AG20443 (cell line): ENCODE measurements at places on chromosomes 1 and 21.

DNA sequence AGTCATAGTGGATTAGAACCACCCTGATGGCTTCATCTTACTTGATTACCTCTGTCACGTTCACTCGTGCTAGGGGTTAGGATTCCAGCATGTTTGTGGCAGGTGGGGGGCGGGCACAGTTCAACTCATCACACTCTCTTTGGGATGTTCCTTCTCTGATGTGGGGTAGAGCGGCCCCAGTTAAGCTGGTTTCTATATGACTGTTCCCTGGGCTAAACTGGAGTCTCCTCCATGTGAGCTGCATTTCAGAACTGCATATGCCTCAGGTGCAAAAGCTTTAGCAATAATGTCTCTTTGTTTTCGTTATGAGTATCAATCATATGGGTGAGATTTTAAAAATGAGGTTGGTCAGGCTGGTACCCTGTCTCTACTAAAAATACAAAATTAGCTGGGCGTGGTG lies 393.2 kb downstream of the RPS6KC1 start:
- DNase-seq = no peak

DNA sequence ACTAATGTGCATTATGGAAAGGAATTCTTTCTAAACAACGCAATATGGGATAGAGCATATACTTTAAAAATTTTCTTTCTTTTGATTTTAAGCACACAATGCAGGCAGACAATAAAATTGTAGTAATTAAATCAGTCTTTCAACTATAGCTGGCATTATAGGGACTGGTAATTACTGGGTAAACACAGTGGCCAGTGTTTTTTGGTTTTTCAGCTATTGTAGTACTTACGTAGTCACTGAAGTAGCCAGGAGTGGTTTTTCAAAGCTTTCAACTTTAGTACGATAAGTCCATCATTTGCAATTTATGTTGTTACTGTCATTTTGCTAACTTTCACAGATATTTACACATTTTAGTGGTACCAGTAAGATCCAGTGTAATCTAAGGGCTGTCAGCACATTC lies 50.6 kb downstream of the RAB3GAP2 start:
- no peak for DNase-seq

GRCh38 chr1:193434319-193434718 lies 247.9 kb upstream of the B3GALT2 start:
- DNase-seq = peak; percentile 10

DNA sequence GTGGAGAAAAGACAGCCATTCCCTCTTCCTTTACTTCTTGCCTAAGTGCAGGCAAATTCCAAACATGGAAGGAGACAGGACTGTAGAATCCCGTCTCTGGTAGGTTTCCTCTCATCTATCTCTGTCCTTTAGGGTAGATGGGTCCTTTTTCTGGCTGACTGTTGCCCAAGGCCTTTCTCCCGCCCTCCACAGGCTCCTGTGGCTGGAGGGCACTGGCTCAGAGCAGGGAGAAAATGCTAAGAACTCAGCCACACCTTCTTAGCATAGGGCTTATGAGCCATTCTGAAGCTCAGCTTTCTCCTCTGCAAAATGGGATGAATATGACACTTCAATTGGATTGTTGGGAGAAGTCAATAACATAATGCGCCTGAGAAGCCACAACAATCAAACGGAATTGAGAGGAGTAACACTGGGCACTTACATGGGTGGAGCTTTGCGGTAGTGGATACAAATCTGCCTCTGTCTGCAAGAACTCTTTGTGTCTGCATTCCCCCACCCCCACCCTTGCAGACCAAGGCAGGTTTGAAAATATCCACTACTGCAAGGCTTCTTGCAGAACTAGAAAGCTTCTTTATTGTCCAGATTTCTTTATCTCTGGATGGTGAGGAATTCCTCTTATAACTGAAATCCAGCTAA lies 94.7 kb downstream of the CSMD2 start:
- DNase-seq = no peak

DNA sequence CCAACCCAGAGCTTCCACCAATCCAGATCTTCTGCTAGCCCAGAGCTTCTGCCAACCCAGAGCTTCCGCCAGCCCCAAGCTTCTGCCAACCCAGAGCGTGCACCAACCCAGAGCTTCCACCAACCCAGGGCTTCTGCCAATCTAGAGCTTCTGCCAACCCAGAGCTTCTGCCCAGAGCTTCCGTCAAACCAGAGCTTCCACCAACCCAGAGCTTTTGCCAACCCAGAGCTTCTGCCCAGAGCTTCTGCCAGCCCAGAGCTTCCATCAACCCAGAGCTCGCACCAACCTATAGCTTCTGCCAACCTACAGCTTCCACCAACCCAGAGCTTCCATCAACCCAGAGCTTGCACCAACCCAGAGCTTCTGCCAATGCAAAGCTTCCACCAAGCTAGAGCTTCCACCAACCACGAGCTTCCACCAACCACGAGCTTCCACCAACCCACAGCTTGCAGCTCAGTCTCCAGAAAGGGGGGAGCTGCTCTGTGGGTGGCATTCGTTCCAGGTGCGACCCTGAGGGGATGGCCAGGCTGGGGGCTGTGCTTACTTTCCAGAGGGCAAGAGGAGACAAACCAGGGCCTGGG lies 23.8 kb downstream of the CRYAA start:
- DNase-seq = no peak

DNA sequence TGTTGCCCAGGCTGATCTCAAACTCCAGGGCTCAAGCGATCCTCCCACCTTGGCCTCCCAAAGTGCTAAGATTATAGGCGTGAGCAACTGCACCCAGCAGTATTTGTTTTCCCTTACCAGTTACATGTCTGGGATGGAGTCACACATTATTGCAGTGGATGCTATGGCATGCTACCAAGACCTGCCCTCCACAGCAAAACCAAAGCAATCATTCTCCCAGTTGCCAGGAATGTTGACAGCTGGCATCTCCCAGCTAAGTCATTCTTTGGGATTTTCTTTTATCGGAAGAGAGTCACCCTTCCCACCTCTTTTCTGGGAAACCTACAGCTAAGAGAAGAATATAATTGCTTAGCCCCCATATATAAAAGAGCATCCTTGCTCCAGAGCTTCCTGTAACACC lies 49.4 kb upstream of the RGS7 start:
- no peak for DNase-seq

DNA sequence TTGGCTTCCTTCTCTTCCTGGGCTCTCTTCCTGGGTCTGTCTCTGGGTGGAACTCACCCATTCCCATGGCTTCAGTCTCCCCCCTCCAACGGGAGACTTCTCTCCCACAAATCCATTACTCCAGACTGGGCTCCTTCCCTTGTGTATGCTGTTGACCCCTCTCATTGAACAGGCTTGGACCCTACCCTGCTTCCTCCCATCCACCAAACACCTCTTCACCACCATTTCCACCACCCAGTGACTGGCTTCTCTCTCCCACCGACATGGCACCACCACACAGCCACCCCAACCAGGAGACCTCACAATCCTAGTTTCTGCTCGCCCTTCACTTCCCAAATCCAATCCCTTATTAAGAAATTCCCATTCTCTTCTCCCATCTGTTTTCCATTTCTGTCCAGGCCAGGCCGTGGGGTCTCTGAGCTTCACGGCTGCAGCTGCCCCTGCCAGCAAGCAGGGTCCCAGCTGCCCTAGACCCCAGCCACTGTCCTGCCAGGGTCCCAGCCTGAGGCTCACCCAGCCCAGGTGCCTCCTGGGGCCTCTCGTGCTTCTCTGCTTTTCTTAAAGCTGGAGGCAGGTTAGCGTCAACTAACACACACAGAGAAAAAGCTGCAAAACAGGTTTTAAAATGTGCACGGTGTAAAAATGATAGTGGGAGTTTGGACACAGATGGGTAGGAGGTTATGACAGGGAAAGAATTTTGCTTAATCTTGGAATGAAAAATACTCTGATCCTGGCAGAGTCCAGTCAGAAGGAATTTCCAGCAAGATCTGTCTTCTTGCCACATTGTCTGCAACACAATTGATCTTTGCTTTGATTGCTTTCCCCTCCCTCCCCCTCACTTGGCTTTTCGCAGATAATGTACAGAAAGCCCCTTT lies 383.8 kb upstream of the VAMP3 start:
- no peak for DNase-seq

DNA sequence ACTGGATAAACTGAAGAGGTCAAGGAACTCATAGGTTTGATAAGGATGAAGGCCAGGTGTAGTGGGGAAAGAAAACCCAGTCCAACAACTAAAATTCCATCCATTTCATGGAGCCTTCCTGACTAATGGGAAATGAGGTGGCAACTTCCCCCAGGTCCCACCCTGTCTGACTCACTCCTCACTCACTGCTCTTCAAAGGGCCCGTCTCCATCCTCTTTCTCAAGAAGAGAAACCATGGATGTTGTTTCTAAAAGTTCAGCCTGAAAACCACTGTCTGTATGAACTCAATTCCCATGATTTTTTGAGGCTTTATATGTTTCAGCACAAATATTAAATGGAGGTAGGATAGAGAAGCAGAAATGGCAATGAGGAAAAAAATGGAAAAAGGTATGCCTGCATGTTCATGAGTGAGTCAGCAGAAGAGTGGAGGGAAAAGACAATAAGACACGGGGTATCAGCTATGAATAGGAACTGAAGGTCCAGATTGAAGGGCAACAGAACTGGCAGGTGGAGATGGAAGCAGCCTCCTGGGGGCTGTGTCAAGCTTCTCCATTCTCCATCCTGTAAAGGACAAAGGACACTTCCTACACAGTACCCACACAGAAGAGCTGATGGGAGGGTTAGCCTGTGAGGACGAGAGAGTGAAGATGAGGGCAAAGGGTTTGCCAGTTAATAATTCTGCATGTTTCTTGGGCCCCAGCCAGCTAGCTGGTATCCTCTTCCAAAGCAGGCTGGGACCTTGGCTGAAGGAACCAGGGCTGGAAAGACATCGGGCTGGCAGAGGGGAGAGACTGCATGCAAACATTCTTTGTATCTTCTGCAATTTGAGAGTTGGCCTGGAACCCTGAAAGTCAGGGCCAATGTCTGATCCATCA lies 5.5 kb upstream of the ELOVL1 start:
- DNase-seq = peak; percentile 78

DNA sequence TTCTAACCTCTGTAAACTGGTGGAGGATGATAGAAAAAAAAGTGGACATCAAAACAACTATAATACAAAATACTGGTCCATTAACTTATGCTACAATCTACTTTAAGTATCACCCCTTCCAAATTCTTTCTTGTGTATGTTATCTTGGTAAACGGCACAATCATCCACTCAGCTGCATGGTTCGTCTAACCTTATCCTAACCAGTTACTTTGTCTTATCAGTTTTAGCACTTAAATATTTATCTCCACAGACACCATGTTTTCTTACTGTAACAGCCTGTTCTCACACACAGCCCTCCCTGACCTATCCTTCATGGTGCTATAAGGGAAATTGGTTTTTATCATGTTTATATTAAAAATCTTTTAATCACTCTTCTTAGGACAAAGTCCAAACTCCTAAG lies 157.2 kb downstream of the PTGER3 start:
- no peak for DNase-seq

DNA sequence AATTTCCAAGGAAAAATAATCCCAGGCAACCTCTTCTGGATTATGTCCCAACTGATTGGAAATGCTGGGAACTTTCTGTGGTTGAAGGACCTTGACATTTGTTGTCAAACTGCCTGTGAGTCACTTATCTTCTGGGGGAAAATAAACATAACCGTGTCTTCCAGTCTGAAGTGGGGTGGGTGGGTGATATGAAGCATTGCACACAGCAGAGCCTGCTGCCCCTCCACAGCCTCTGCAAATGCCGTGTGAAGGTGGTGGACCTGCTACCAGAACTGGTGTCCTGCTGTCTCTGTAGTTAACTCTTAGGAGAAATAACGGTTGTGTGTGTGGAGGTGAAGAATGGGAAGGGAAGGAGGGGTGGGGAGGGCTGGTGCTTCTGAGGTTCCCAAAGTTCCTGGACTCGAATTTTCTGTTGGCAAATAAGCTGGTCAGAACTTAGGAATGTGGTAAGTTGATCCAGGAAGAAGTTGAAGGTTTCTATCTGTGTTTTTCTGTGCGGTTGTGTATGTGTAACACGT lies 23.2 kb downstream of the GALNT2 start:
- peak; percentile 64 for DNase-seq

GRCh38 chr21:42444745-42445059 lies 41.0 kb downstream of the UBASH3A start:
- no peak for DNase-seq

DNA sequence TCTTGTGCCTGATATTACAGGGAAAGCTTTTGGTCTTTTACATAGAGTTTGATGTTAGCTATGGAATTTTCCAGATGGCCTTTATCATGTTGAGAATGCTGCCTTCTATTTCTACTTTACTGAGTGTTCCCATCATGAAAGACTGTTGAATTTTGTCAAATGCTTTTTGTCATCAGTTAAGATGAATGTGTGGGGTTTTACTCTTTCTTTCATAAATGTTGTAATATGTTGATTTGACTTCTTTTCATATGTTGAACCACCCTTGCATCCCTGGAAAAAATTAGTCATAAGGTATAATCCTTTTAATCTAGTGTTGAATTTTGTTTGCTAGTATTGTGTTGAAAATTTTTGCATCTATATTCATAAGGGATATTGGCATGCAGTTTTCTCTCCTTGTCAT lies 16.1 kb upstream of the HOOK1 start:
- DNase-seq = no peak

DNA sequence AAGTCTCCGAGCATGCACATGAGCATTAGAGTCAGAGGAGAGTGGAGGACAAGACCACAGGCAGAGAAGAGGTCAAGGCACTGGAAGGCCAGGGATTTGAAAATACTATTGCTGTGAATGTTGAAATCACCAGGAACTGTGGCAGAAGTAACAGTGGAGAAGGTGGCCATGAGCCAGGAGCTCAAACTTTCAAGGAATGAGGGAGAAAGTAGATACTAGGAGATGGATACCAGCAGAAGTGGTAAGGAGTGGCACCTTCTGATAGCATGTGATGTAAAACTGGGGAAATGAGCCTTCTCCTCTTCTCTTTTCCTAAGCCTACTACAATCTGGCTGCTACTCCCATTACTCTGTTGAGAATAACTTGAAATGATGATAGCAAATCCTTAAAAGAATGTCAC lies 1.8 kb upstream of the CR1 start:
- DNase-seq = no peak

GRCh38 chr1:157963713-157964112 lies 29.7 kb upstream of the KIRREL1 start:
- peak; percentile 87 for DNase-seq

- DNase-seq = no peak
These were observed 560.3 kb upstream of the ZP4 start for GRCh38 chr1:238450976-238451375.

DNA sequence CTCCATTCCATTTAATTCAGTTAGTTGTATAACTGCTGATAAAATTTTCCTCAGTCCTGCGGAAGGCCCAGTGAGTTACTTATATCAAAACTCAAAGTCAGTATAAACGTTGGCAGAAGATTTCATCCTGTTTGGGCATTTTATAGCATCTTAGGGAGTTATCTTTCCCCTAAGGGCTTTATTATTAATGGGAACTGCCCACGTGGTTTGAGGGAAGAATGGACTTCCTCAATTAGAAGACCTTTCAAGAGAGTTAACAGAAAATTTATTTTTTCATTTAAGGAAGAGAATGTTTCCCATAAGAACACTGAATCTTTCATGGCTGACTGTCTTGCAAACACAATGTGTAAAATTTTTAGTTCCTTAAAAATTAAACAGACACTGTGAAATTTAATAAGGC lies 400.1 kb downstream of the NEGR1 start:
- DNase-seq = no peak

DNA sequence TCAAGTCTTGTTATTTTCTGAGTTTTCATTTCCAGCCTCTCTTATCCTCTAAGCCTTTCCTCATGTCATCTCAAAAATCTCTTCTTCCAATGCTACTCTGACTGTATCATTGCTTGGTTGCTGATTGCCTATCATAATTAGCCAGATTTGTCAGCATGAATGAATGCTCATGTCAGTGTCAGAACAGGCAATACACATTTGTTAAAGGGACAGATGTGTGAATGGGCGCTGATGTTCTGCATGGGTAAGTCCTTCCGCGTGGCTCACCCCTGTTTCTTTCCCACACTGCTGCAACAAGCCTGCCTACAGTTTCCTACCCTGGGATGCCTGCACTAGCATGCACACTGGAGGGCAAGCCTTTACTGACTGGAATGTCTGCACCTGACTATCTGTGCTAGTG lies 100.6 kb downstream of the RHOU start:
- DNase-seq = no peak
